ENCODE measurements at places on chromosomes 1 and 21.

DNA sequence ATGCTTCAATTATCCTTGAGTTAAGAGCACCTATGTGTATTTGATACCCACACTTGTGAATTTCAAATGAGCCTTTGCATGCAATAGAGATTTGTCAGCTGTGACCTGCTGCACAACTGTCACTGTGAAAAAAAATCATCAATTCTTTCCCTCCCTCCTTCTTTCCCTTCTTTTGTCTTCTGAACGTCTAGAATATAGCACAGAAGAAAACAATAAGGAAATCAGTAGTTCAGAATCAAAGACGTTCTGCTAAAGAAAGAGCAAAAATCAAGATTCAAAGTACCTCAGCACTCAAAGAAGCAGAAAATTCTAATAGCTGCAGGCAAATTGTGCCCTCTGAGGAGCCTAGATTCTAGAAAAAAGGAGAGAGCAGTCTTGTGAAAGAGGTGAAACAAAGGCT is 1.7 kb upstream of the FMN2 start:
- no peak for DNase-seq

DNA sequence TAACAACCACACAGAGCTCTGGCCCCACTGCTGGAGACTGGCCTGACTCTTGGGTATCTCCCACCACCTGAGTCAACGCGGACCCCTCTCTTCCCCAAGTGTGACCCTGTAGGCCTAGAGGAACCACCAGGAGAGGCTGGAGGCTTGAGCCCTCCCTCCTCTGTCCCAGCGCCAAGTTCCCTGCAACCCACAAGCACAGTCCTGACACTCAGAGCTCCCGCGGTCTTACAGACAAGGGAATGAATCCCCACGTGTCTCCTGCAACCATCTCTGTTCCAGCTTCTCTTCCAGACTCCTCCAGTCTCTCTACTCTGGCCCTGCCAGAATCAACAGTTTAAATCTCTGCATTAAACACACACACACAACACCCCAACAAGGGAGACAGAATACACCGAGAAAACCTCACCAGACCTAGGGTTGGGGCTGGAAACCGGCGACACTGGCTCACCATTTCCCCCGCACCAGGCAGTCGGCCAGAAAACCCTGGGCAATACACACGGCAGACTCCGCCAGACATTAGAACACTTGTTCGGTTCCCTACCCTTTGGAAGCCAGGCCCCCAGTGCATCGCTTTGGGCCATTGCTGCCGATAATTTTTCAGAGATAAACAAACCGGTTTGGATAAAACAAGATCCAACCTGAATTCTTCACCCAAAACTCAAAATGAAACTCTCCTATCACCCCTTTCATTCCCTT is 21.7 kb downstream of the CASZ1 start:
- no peak for DNase-seq

DNA sequence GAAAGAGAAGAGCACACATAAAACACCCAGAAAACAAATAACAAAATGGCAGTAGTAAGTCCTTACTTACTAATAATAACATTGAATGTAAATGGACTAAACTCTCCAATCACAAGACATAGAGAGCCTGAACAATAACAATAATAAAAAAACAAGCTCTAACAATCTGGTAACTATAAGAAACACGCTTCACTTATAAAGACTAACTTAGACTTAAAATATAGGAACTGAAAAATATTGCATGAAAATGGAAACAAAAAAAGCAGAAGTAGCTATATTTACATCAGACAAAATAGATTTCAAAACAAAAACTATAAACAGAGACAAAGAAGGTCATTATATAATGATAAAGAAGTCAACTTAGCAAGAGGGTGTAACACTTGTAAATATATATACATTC is 83.1 kb upstream of the LYPLAL1 start:
- no peak for DNase-seq

DNA sequence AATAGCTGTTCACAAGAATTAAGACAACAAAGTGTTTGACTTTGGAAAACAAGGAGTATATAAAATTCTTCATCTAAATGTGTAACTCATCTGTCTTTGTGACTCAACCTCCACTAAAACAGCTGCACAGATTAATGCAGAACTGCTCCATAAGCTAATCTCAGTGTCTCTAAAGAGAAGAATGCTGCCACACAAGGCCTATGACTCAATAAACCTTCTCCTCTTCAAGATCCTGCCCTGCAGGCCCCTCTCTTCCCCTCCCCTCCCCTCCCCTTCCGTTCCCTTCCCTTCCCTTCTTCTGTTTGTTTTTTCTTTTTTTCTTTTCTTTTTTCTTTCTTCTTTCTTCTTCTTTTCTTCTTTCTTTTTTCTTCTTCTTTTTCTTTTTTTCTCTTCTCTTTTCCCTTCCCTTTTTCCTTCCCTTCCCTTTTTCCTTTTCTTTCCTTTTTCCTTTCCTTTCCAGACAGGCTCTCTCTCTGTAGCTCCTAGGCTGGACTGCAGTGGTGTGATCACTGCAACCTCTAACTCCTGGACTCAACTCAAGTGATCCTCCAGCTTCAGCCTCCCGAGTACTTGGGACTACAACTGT is 1052.8 kb downstream of the BRINP3 start:
- DNase-seq = no peak

DNA sequence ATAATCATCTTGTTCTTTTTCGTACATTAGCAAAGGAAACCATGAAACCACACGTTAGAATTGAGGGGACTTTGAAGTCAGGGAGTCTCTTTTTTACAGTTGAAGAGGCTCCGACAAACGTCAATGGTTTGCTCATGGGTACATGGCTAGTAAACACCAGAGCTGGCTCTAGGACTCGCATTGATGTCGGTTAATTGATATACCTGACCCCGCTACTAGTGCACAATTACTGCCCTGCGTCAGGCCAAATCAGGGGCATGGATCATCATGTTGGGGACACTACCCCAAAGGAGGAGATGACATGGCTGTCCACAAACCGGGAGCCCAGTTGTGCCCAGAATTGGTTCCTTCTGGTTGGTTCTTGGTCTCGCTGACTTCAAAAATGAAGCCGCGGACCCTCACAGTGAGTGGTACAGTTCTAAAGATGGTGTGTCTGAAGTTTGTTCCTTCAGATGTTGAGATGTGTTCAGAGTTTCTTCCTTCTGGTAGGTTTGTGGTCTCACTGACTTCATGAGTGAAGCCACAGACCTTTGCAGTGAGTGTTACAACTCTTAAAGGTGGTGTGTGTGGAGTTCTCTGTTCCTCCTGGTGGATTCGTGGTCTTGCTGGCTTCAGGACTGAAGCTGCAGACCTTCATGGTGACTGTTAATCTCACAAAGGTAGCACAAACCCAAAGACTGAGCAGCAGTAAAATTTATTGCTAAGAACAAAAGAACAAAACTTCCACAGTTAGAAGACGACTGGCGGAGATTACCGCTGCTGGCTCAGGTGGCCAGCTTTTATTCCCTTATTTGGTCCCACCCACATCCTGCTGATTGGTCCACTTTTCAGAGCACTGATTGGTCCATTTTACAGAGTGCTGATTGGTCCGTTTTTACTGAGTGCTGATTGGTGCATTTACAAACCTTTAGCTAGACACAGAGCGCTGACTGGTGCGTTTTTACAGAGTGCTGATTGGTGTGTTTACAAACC is 126.9 kb upstream of the ERRFI1 start:
- DNase-seq = no peak

DNA sequence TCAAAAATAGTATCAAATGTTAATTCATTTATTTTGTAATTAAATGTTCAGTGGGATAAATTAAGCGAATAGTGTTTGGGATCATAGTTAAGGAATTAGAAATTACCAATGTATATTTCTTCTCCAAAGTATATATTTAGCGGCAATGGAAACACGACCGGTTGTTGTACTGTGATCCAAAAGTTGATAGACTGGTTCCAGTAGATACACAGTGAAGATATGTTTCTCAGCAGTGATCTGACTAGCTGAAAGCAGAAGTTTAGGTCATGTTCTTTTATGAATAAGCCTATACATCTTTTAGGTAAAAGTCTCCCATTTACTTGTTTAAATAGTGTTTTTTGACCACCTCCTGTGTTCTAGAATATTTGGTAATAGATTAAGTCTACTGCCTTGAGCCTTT is 8.8 kb downstream of the USP16 start:
- DNase-seq = no peak

DNA sequence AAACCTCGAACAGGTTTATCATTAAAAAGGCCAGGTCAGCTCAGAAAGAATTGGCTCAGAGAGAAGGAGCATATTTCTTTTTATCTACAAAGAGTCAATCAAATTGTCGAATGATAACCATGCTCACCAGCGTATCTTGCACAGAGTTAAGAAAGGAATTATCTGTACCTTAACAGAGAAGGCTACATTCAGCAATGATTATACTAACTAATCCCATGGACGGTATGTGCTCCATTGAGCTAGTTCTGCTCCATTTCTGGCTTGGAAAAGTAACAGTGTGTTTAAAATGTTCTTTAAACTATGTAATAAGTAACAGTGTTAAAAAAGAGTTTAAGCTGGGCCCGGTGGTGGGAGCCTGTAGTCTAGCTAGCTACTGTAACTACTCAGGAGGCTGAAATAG is 4.2 kb downstream of the UBR4 start:
- DNase-seq = no peak

GRCh38 chr1:232655028-232655745 is 25.3 kb upstream of the SIPA1L2 start:
- no peak for DNase-seq

- DNase-seq = peak; percentile 26
These were observed 11.5 kb upstream of the PLA2G5 start for GRCh38 chr1:20058531-20058930.

DNA sequence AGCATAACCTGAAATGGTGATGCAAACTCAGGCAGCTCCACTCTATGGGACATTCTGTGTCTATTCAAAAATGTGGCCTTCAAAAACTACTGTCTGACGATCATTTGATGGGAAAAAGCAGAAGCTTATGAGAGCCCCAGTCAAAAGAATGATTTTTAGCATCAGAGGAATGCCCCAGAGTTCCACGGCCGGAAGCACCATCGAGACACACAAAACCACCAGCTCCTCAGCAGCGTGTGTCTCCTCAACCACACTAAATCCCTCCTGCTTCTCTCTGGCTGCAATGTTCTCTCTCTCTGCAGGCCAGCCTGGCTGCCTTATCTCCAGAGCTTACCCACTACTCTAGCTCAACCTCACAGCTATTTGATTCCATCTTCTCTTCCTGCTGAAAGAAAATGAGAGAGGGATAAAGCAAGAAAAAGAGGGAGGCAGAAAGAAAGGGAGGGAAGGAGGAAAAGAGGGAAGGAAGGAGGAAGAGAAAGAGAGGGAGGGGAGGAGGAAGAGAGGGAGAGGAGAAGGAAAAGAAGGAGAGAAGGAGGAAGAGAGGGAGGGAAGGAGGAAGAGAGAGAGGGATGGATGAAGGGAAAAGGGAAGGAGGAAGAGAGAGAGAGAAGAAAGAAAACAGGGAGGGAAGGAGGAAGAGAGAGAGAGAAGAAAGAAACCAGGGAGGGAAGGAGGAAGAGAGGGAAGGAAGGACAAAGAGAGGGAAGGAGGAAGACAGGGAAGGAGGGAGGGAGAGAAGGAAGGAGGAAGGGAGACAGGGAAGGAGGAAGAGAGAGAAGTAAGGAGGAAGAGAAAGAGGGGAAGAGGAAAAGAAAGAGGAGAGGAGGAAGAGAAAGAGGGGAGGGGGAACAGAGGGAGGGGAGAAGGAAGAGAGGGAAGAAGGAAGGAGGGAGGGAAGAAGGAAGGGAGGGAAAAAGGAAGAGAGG is 33.5 kb upstream of the LAPTM5 start:
- no peak for DNase-seq

- no peak for DNase-seq
These were observed 52.6 kb upstream of the UBE2U start for GRCh38 chr1:64150729-64151230.

DNA sequence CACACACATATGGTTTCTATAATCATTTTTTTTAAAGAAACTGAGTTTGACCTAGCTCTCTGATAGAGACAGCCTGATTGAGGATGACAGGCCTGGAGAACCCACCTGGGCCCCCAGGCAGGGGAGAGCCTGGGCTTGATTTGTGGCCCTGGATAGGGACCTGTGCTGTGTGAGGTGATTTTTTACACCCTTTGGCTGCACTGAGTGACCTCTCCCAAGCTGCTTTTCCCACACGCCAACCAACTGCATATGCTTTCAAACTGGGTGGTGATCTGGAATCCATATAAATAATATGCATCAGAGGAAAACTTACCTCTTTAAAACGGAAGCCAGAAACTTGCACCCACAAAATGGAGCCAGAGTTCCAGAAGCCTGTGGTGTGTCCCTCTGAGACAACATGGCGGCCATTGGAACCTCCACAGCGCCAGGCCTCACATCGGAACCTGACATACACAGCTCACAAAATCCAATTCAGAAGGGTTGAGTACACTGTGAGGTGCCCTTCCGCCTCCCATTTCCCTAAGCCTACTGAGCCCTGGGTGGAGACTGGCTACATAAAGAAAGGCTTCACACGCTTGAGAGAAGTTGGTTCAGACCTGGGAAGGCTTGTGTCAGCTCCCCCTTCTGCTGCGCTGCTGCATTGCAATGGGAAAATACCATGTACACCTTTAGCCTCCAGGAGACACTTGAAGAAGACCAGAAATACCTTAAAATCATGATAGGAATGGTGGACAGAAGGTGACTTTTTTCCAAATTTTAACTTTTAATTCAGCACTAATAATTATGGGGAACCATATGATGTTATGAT is 160.7 kb downstream of the HHIPL2 start:
- no peak for DNase-seq

GRCh38 chr1:203327684-203328457 is 22.6 kb downstream of the BTG2 start:
- DNase-seq = no peak

All from stimulated activated CD4-positive, alpha-beta T cell treated with anti-CD3 and anti-CD28 coated beads, Interleukin-2, amount 100 ng/mL, for 4 hours (primary cell).